ENCODE measurements at places on chromosomes 5 and 9. TPM values are rescaled to one million over a fixed set of nuclear protein-coding genes. Genes with fewer than 3 reads are reported as not detected.

Gene PRDM9
- total RNA-seq, result not detected

Gene CER1
- total RNA-seq, result not detected

Gene MYMK
- not detected for total RNA-seq

Gene DDX4
- total RNA-seq, result not detected

Gene CNTNAP3
- 2.9 TPM for total RNA-seq

Gene IL4
- not detected for total RNA-seq

Gene CCDC107
- 15.0 TPM for total RNA-seq

Gene TMEM8B
- 4.3 TPM for total RNA-seq

Gene PAX5
- total RNA-seq, result not detected

Gene NRG2
- total RNA-seq, result 0.15 TPM

Gene INSL6
- total RNA-seq, result not detected

Gene PCDHB7
- total RNA-seq, result 0.15 TPM

Gene PLK2
- 101 TPM for total RNA-seq

Gene PCDHGB6
- 1.3 TPM for total RNA-seq

Gene DBH
- total RNA-seq, result not detected

Measured in bronchus fibroblast of lung (primary cell).